ENCODE measurements at places on chromosomes 3 and 15. TPM values are rescaled to one million over a fixed set of nuclear protein-coding genes. Genes with fewer than 3 reads are reported as not detected.

Gene GP5
- total RNA-seq: 6.3 TPM

Gene AADACL2
- total RNA-seq: not detected

Gene PLCB2
- total RNA-seq: 242 TPM

Gene CMTM8
- 5.2 TPM for total RNA-seq

Gene CCR8
- 2.8 TPM for total RNA-seq

Gene CCNB2
- total RNA-seq: 0.46 TPM

Gene KLHL40
- not detected for total RNA-seq

Gene FRMD5
- total RNA-seq: 0.26 TPM

Gene SLC15A2
- 1.8 TPM for total RNA-seq

Gene CYP1A2
- not detected for total RNA-seq

Gene MAP6D1
- 2.7 TPM for total RNA-seq

Gene CDAN1
- 45.7 TPM for total RNA-seq

Gene THSD4
- 0.18 TPM for total RNA-seq

Gene TRIM42
- not detected for total RNA-seq

Gene CYP8B1
- 0.09 TPM for total RNA-seq

Gene DNASE1L3
- 0.73 TPM for total RNA-seq

Gene A4GNT
- not detected for total RNA-seq

Gene ARPIN
- total RNA-seq: 0.09 TPM

Gene HAPLN3
- 172 TPM for total RNA-seq

Gene UROC1
- total RNA-seq: not detected

Gene DUOXA1
- 1.2 TPM for total RNA-seq

Gene RBP2
- total RNA-seq: not detected

Gene PPIB
- 260 TPM for total RNA-seq

Gene NR2F2
- 0.53 TPM for total RNA-seq

Gene NOX5
- total RNA-seq: 0.10 TPM

Gene LTK
- total RNA-seq: 6.8 TPM

Gene MYH15
- 0.18 TPM for total RNA-seq

Gene IL20RB
- 2.2 TPM for total RNA-seq

Gene SERPINI2
- total RNA-seq: 0.41 TPM

Gene NR1I2
- 0.47 TPM for total RNA-seq

Gene PRRT3
- total RNA-seq: 10.2 TPM

Gene FSTL1
- 0.76 TPM for total RNA-seq

Gene PLSCR4
- 0.12 TPM for total RNA-seq

Gene CCR9
- 10.0 TPM for total RNA-seq

Gene GAP43
- not detected for total RNA-seq

Gene CASR
- 0.21 TPM for total RNA-seq

Gene MEX3B
- total RNA-seq: 2.0 TPM

Gene SSUH2
- not detected for total RNA-seq

Gene ESYT3
- total RNA-seq: not detected

Gene CHRFAM7A
- total RNA-seq: 0.92 TPM

Gene SYNPR
- total RNA-seq: not detected

Gene STARD9
- total RNA-seq: 8.4 TPM

Gene ANKRD63
- total RNA-seq: 0.23 TPM

Gene BNC1
- not detected for total RNA-seq

Gene ACVR2B
- total RNA-seq: 11.0 TPM

Gene TRH
- not detected for total RNA-seq

Gene INSYN1
- not detected for total RNA-seq

Gene BCHE
- not detected for total RNA-seq

Gene KNG1
- not detected for total RNA-seq

Gene GOLGA8M
- 3.2 TPM for total RNA-seq

Gene ZKSCAN7
- total RNA-seq: 2.7 TPM

Gene CSPG4
- 0.06 TPM for total RNA-seq

Gene MYNN
- 16.8 TPM for total RNA-seq

Gene GOLGA8O
- not detected for total RNA-seq

Gene SAMD7
- total RNA-seq: not detected

Gene LRRC31
- not detected for total RNA-seq

Gene PGBD4
- total RNA-seq: 3.9 TPM

Gene GPR87
- total RNA-seq: not detected
